PC-9 (cell line): ENCODE measurements at places on chromosomes 11 and 22. TPM values are rescaled to one million over a fixed set of nuclear protein-coding genes. Genes with fewer than 3 reads are reported as not detected.

DNA sequence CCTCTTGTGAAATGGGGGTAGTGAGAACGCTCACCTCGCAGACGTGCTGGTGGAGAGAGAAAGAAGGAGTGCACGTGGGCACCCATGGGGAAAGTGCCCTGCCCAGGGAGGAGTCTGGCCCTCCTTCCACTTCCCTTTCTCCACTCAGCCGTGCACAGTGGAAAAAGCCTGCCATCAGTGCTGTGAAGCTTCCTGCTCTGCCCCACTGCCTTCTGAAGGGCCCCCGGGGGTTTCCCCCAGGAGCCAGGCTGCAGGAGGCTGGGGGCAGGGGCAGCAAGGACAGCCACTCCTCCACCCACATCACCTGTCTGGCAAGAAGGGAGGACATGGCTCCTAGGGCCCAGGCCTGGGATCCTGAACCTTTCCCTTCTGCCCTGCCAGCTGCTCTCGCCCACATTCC is 7.6 kb downstream of the TP53I11 start:
- H3K36me3 ChIP-seq, result no peaks in the 10 kb centered on the region
- no peak for DNase-seq
- H3K27me3 ChIP-seq, result no peaks in the 10 kb centered on the region
- H3K27ac ChIP-seq, result no peak overlapping the region

GRCh38 chr11:65150509-65151299 is 16.4 kb upstream of the SYVN1 start:
- peak; percentile 100 for DNase-seq
- peak overlapping the region; percentile 88 for H3K27ac ChIP-seq
- H3K4me1 ChIP-seq, result peaks cover 40% of the 10 kb centered on the region
- no peaks in the 10 kb centered on the region for H3K36me3 ChIP-seq

- no peaks in the 10 kb centered on the region for H3K27me3 ChIP-seq
- no peak overlapping the region for H3K27ac ChIP-seq
- peaks cover 29% of the 10 kb centered on the region; the same call in 1 of the 2 replicates for H3K36me3 ChIP-seq
- no peaks in the 10 kb centered on the region for H3K4me1 ChIP-seq
Measured at GRCh38 chr22:23704062-23704461, 13.2 kb downstream of the RGL4 start.

Gene BATF2
- 0.46 and 1.2 TPM in 2 replicates for total RNA-seq

Gene TRIM29
- 208 and 293 TPM in 2 replicates for total RNA-seq

Gene ELMOD1
- total RNA-seq, result not detected in 2 replicates

GRCh38 chr11:47057365-47057764 is 119.3 kb downstream of the ARFGAP2 start:
- DNase-seq, result no peak
- 0 out of 2 replicates have a peak, but pooled peaks cover 5% of the 10 kb centered on the region for H3K36me3 ChIP-seq
- H3K4me1 ChIP-seq, result no peaks in the 10 kb centered on the region
- no peak overlapping the region for H3K4me3 ChIP-seq
- H3K27me3 ChIP-seq, result no peaks in the 10 kb centered on the region
- H3K27ac ChIP-seq, result no peak overlapping the region

GRCh38 chr22:21009638-21010425 is 5.1 kb upstream of the P2RX6 start:
- no peak overlapping the region for H3K4me3 ChIP-seq
- peak; percentile 44 for DNase-seq
- H3K27ac ChIP-seq, result no peak overlapping the region
- H3K4me1 ChIP-seq, result peaks cover 6% of the 10 kb centered on the region
- H3K27me3 ChIP-seq, result no peaks in the 10 kb centered on the region
- no peaks in the 10 kb centered on the region for H3K36me3 ChIP-seq

Gene MMP26
- not detected in 2 replicates for total RNA-seq

DNA sequence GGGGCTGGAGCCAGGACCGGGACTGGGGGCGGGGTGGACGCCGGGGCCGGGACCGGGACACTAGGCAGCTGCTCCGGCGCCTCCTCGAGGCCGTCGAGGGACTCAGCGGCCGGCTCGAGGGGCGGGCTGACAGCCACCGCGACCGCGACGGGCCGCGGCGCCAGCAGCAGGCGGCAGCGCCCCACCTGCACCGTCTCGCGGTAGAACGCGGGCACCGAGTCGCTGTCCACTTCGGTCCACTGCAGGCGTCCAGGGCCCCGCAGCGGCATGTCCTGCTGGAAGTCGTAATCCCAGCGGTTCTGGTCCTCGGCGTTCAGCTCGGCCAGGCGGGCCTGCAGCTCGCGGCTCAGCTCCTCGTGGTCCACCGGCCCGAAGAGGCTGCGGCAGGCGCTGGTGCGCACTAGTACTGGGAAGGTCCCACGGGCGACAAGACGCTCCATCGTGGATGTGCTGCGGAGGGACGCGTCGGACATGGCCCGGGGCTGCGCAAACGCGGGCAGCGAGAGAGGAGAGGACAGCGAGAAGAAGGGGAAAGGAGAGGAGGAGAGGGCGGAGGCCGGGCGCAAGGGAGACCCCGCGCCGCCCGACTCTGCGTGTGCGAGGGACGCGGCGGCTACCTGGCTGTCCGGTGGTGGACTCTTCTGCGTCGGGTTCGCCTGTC is 428 bp downstream of the CDKN1C start:
- no peak overlapping the region for H3K27ac ChIP-seq
- peak overlapping the region; percentile 55; the same call in 1 of the 2 replicates for H3K4me3 ChIP-seq
- no peaks in the 10 kb centered on the region for H3K27me3 ChIP-seq
- no peak for DNase-seq
- H3K4me1 ChIP-seq, result no peaks in the 10 kb centered on the region
